HS-5 (cell line): ENCODE measurements at places on chromosomes 11 and 22.

- DNase-seq, result no peak
These were observed 91.5 kb downstream of the MORC2 start for GRCh38 chr22:30876915-30877553.

- DNase-seq, result no peak
These were observed 13.9 kb upstream of the ATXN10 start for GRCh38 chr22:45657701-45658100.

DNA sequence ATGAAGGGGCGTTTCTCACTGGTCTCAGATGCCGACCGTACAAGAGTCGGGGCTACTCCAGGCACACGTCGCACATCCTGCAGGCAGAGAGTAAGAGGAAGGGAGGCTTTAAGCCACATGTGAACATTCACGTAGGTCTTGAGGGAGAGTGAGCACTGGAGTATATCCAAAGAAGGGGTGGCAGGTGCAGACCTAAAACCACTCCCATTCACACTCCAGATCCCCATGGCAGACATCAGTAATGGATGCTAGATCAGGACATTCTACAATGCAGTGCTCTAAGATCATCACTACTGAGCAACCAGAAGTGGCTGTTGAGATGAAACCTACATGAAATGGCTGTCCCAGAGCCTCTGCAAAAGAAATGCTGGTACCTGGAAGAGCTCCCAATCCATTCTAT is 39.0 kb downstream of the WT1 start:
- DNase-seq, result no peak

GRCh38 chr11:10657308-10658271 is 36.0 kb downstream of the IRAG1 start:
- no peak for DNase-seq

DNA sequence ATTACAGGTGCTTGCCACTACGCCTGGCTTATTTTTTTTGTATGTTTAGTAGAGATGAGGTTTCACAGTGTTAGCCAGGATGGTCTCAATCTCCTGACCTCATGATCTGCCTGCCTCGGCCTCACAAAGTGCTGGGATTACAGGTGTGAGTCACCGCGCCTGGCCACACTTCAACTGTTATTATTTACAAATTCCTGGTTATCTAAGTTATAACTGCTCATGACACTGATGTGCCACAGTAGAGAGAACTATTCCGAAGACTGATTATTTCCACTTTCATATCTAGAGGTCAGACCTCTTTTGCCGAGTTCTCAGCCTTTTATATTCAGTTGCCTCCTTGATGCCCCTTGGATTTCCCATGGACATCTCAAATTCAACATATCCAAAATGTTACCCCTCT is 3.9 kb upstream of the NUP160 start:
- DNase-seq, result no peak

DNA sequence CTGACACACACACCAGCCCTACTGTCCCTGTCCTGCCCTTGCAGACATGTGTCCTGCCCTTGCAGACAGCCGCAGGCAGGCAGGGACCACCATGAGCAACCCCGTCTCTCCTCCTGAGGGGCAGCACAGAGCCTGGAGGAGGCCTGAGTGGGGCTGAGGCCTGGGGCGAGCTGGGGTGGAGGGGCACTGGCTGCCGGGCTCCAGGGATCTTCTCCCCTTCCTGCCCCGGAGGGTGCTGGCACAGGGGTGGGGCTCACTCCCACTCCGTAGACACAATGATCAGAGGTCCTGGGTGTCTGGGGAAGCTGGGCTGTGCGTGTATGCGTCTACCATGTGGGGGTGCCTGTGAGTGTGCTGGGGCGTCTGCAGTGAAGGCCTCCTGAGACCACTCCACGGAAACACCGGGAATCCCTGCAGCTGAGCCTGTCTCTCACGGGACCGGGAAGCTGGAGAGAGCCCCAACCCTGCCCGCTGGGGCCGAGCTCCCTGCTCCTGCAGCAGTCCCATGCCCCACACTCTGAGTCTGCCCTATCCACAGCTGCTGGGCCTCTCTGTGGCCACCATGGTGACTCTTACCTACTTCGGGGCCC is 588 bp downstream of the TSPAN32 start:
- DNase-seq, result no peak

GRCh38 chr11:127275774-127276173 is 275.2 kb upstream of the KIRREL3 start:
- DNase-seq, result no peak

DNA sequence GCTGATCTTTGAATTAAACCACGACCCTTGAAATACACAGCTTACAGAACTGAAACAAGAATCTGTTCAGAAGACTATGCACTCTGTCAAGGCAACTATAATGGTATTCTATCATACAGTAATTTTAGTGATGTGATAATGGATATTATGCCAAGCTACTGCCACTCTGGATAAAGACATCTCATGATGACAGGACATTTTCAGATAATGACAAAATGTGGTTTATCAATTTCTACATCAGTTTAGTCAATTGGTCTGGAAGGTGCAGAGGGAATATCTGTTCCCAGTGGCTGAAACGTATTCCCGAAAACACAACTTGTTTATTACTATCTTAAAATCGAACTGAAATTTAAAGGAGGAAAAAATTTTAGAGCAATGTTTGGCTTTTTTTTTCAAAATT is 1009.6 kb upstream of the CCDC90B start:
- no peak for DNase-seq

DNA sequence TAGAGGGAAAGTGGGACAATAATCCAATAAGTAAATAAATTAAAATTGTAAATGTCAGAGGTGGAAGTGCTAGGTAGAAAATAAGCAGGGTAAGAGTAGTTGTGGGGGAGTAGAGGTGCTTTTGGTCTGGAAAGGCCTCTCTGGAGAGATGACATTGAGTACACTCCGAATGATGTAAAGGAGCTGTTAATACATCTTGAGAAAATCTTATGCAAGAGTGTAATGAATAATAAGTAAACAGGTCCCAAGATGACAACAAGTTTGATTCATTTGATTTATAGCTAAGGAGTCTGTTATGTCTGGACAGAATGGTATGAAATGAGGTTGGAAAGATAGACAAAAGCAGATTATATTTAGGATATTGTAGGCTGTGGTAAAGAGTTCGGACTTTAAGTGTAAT is 87.5 kb downstream of the TMEM135 start:
- no peak for DNase-seq

GRCh38 chr22:39815932-39816331 is 77.6 kb downstream of the ENTHD1 start:
- DNase-seq, result no peak

- DNase-seq, result no peak
These were observed 11.8 kb downstream of the NAP1L4 start for GRCh38 chr11:2980168-2980840.

DNA sequence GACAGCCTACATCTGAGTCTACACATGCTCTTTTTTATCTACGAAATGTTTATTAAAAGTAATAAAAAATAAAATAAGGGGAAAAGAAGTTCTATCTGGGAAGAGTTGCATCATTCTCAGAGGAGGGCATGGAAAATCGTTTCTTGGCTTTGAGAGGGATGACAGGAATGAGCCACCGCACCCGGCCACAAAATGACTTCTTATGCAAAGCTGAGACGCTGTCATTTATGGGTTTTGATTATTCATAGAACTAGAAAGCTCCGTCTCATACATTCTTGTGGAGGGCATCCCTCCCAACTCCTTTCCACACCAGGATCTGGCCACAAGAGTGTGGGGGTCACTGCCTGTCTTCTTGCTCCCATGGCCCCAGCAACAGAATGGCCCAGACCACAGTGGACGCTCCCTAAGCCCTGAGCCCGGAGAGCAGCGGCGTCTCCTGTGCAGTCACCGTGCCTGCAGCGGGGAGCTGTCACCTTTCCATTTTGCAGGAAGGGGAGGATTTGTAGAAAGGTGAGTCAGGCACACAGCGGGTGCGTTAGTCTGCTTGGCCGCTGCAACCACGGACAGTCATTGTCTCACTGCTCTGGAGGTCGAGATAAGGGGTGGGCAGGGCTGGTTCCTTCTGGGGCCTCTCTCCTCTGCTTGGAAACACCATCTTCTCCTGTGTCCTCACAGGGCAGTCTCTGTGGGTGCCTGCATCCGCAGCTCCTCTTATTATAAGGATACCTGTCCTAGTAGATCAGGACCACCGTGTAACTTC is 1388.7 kb downstream of the BRD1 start:
- DNase-seq, result no peak

- DNase-seq, result no peak
These were observed 8.2 kb upstream of the NAP1L4 start for GRCh38 chr11:3000032-3000961.

GRCh38 chr22:33871935-33872334 is 48.3 kb downstream of the LARGE1 start:
- no peak for DNase-seq

GRCh38 chr22:46796566-46797195 is 34.2 kb downstream of the TBC1D22A start:
- no peak for DNase-seq

DNA sequence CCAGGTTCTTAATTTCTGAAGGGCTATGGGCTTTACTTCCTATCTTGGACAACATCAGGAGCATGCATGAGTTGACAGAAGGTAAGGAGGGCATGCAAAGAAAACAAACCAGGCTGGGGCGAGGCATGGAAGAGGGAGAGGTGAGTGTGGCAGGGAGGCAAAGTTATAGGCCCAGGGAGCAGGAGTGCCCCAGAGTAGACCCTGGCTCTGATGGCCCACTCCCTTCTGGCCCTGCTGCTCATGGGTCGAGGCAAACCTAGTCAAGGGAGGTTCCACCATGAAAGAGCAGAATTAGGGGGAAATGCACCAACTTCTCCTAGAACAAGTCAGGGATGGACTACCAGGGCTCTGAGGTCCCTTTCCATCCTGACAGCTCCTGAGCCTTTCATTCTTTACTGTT is 10.2 kb downstream of the CHRNA10 start:
- no peak for DNase-seq

DNA sequence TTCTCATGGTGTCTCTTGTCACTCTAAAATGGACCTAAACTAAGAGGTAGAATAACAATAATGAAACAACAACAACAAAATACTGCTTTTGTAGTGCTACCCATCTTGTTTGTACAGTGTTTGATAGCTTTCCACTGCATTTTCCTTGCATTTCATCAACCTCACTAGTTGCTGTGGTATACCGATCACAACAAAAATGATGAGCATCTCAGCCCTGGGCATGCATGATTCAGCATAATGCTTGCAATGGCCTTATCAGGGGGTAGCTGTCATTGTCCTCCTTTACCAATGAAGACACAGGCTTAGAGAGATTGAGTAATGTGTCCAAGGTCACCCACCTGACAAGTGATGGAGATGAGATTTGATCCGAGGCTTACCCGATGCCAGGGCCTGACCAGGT is 682.5 kb downstream of the NTM start:
- DNase-seq, result no peak

DNA sequence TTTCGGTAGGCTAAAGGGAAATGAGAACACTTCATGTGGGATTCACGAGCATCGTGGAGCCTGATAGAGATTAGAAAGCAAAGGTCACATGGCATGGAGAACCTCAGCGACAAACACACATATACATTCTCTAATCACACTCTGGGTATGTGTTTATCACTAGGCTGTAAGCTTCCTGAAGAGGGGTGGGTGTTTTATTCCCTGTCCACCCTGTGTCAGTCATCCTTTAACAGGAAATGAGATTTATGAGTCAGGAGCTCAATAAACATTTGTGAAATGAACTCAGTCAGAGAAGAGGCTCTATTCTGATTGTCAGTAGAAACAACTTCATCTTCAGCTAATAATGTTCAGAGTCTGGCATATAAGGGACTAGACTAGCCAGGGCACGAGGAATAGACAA is 71.7 kb upstream of the EIF3M start:
- DNase-seq, result no peak

- DNase-seq, result no peak
These were observed 312.6 kb downstream of the C11orf87 start for GRCh38 chr11:109734566-109734965.

DNA sequence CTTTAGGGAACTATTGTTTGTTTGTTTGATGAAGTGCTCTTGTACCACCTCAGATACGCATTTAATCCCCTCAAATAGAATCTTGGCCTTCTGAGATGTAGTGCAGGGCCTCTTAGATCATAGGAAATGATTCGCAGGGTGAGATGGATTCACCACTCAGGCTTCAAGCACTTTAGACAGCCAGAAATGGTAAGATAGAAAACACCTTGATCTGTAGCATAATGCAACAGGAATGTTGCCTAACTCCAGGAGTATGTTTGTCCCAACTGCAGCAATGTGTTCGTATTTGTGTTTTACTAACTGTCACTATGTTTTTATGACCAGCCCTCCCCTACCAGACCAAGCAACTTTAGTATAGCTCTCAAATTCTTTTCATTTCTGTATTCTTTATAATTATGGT is 761.2 kb downstream of the NELL1 start:
- no peak for DNase-seq

- DNase-seq, result no peak
These were observed 1.6 kb downstream of the JOSD1 start for GRCh38 chr22:38699143-38699542.

DNA sequence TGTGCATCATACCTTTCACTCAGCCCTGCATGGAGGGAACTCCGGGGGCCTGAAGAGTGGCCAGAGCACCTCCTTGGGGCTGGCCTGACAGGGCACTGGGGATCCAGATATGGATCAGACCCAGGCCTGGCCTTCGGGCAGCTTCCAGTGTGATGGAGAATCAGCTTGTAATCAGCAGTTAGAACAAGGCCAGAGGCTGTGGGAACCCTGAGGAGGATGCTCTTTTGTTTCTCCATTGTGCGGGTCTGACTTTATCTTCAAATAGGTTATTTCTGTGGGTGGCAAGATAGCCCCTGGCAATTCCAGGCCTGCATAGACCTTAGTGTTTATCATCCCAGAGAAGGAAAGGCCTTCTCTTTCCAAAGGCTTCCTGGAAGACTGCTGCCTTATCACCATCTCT is 12.3 kb downstream of the DGAT2 start:
- no peak for DNase-seq

- DNase-seq, result no peak
These were observed 131.9 kb downstream of the RASSF10 start for GRCh38 chr11:13140873-13141655.

GRCh38 chr22:30612789-30613188 is 5.8 kb downstream of the TCN2 start:
- no peak for DNase-seq

GRCh38 chr22:44723801-44724200 is 21.8 kb downstream of the PRR5 start:
- no peak for DNase-seq
